ENCODE measurements at places on chromosomes 12 and 14. TPM values are rescaled to one million over a fixed set of nuclear protein-coding genes. Genes with fewer than 3 reads are reported as not detected.

GRCh38 chr12:117313926-117314325 lies 47.5 kb downstream of the NOS1 start:
- DNase-seq: no peak

DNA sequence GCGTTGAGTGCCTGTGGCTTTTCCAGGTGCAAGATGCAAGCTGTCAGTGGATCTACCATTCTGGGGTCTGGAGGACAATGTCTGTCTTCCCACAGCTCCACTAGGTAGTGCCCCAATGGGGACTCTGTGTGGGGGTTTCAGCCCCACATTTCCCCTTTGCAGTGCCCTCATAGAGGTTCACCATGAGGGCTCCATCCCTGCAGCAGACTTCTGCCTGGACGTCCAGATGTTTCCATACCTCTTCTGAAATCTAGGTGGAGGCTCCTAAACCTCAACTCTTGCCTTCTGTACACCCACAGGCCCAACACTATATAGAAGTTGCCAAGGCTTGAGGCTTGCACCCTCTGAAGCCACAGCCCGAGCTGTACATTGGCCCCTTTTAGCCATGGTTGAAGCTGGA lies 52.9 kb downstream of the PRKCH start:
- DNase-seq: no peak

- DNase-seq: no peak
Observed at GRCh38 chr12:115500872-115501271, 776.6 kb downstream of the MED13L start.

- DNase-seq: peak; percentile 27
Observed at GRCh38 chr14:20618271-20618749, 23.2 kb downstream of the OR6S1 start.

The TOMM20L gene
- total RNA-seq: not detected

The MYL2 gene
- total RNA-seq: 0.65 TPM
